ELR (cell line): ENCODE measurements at places on chromosomes 2 and 18.

GRCh38 chr2:174787487-174788205, 23.4 kb upstream of the CHRNA1 start:
- peak; percentile 95 for DNase-seq

GRCh38 chr2:195674491-195675221, 17.6 kb downstream of the SLC39A10 start:
- DNase-seq: peak; percentile 47

DNA sequence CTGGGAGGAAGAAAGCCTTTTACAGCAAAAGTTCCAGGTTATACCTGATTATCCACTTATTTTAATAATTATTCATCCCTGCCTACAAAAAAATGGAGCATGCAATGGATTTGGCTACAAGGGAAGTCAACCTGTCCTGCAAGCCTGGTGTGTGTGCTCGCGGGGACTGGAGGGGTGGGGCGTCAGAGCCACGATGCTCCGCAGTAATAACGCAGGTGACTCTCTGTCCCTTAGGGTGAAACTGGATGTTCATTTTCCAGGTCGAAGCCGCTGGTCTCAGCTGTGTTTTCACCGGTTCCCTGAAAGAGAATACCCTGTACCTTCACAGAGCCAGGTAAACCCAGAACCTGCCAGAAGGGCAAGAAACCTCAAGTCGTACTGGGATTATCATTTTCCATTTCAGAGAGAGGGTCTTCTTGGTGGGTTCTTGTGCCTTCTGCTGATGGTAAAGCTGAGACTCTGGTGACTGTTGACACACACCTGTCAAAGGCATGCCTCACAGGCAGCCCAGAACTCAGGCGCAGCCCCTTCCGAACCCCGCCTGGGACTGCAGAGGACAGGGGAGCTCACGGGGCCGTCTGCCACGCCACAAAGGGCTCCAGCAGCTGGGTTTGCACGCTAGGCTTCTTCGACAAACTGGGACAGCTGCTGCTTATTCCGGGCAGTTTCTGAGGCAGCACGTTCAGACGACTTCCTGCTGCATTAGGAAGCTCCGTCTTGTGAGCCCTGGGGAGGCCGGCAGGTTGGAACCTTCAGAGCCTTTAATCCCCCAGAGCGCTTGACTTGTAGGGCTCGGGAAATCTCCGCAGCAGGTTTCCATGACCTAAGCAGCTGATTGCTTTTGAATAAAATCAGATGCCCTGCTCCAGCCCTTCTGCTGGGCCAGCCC, 58.6 kb downstream of the KCNG2 start:
- no peak for DNase-seq

DNA sequence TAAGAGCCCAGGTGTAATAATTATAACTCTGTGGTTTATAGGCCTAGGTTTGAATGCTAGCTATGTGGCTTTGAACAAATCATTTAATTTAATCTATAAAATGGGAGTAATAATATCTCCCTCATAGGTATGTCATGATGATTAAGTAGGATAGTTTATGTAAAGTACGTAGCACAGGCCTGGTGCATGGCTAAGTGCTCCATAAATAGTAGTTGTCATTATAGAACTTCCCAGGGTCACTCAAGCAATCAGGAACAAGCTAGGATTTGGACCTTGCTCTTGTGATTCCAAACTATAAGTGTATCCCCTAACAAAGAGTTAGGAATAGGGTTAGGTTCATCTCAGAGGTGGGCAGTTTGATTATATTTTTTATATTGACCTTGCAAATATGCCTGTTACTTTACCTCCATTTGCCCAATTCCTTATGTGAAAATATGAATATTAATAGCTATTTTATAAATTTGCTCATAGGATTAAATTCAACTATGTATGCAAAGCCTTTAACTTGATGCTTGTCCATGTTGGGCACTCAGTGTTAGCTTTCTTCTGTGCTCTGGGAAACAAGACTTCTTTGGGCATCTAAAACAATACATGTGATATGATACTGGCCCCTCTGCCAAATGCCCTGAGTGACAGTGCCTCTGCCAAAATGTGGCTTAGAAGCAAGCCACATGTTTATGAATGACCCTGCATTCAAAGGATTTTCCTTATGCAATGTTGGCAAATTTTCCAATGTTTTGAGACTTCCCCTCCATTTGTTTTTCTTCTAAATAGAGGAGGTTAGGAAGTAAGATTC, 353.6 kb downstream of the KIAA1328 start:
- DNase-seq: no peak

DNA sequence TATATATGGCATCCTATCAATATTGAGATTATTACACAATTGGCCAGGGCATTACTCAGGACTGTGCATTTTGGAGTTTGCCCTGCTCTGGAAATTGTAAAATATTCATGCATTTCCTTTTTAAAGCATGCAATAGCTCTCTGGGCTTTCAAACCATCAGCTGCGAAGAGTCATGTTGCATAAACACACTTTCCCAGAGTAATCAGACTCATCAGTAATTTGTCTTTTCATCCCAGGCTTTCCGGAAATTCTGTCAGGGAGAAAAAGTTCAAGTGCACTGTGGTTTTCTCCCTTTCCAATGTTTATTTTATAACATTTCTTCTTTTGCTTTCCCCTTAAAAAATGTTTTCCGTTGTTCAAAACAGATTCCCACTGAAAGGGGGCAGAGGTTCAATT, 38.9 kb upstream of the FHL2 start:
- DNase-seq: peak; percentile 44

- no peak for DNase-seq
Measured at GRCh38 chr18:45163871-45164270, 451.4 kb upstream of the SLC14A2 start.

GRCh38 chr2:96933305-96934181, 52.8 kb downstream of the FAM178B start:
- DNase-seq: no peak

DNA sequence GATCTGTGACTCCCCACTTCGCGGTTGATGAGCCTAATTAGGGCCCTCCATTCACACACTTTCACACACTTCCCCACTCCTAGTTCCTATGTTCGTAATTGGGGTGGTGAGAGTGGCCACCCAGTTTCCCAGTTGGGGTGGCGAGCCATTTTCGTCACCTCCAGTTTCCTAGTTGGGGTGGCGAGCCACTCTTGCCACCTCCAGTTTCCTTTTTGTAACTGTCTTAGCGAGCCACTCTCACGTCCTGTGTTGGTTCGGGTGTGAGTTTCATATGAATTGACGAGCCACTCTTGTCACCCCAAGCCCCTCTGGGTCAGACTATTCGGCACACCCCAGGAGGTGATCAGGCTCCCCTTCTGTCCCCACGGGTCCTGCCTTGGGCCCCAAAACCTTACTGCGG, 14.0 kb downstream of the CYP20A1 start:
- no peak for DNase-seq

GRCh38 chr2:55088400-55088799, 38.1 kb upstream of the RTN4 start:
- DNase-seq: no peak

- DNase-seq: no peak
Measured at GRCh38 chr2:112154246-112155117, 16.3 kb downstream of the FBLN7 start.

GRCh38 chr2:10402062-10402585, 46.0 kb downstream of the ODC1 start:
- peak; percentile 86 for DNase-seq

DNA sequence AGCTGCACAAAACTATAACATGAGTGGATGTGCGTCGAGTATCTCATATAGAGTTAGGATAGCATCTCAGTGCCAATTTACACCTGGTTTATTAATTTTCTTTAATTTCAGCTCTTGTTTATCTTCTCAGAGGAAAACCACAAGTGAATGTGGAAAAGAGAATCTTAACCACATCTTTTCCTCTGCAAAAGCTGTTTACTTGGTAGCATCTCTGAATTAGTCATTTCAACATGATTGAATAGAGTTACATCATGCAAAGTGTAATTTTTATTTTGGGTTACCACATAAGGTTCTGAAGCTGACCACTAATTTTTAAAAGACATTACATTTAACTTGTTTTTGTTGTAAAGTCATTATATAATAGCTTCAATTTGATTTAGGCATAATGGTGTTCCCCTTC, 83.8 kb upstream of the FAM237A start:
- no peak for DNase-seq
